Central memory CD4-positive, alpha-beta T cell (primary cell): ENCODE measurements at places on chromosomes 12 and 14.

- DNase-seq = no peak
Observed at GRCh38 chr12:20119596-20120402, 248.5 kb upstream of the PDE3A start.

GRCh38 chr12:72274931-72275330, 2.8 kb downstream of the TRHDE start:
- DNase-seq = no peak

DNA sequence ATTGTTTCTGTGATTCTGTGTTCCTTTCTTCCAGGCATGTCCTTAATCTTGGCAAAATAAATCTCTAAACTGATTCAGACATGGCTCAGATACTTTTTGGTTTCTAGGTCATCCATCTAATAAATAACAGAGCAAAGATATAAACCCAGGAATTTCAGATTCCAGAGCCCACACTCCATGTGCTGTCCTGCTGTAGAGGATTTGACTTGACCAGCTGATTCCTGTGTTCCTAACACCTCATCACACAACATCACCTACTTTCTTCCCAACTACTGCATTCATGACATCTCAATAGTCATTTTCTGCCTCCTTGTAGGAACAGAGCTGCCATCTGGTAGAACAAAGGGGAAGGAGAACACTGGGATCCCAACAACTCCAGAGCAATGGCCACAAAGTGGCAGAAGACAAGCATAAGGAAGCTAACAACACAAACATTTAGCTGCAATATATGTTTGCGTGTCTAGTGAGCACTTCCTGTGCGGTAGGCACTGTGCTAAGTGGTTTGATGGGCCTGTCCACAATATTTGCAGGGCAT, 91.9 kb upstream of the OVCH1 start:
- DNase-seq = no peak

DNA sequence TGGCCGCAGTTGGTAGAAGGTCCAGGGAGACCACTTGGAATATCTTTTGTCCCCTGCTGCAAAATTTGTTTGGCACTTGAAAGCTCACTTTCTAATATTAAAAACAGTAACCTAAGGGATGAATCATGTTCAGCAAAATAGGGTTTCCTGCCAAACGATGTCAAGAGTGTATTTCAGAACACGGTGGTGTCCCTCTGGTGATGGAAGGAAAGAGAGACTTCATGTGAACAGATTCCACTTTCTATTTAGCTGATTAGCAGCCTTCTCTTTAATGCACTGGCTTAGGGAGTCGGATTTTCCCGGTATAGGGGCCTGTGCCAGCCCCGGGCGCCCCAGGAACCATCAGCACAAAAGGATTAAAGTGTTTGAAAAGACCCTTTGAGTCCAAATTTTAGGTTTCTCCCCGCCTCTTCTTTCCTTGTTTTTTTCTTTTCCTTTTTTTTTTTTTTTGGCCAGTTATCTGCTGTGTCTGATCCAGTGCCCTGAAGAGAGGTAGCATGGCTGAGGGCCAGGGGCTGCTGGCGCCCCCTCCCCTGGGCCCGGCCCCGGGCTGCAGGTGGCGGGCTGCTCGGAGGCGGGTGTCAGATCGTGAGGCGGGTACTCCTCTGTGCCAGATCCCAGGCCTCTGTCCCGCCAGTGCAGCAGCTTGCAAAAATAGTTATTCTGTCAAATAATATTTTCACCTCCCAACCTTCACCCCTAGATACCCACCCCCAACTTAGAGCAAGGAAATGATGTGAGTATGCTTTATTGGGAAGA, 88.3 kb downstream of the TESC start:
- no peak for DNase-seq

DNA sequence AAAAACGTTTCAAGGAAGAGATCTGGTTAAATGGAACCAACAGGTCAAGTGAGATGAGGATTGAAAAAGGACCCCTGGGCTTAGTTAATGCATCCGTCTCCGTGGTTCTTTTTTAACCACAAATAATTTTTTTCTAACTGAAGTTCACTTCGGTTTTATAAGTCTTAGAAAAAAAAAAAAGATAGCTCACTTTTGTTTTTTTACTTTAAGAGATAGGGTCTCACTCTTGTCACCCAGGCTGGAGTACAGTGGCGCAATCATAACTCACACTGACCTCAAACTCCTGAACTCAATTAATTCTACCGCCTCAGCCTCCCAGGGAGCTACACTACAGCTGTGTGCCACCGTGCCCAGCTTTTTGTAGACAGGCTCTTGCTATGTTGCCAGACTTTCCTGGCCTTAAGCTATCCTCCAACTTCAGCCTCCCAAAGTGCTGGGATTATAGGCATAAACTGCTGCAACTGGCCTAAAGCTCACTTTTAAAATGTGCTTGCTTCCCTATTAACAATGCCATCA, 11.8 kb downstream of the HNRNPC start:
- DNase-seq = no peak

- DNase-seq = no peak
Observed at GRCh38 chr14:52342849-52343596, 28.9 kb downstream of the PTGER2 start.

- DNase-seq = no peak
Observed at GRCh38 chr14:56590535-56590960, 10.9 kb downstream of the TMEM260 start.

DNA sequence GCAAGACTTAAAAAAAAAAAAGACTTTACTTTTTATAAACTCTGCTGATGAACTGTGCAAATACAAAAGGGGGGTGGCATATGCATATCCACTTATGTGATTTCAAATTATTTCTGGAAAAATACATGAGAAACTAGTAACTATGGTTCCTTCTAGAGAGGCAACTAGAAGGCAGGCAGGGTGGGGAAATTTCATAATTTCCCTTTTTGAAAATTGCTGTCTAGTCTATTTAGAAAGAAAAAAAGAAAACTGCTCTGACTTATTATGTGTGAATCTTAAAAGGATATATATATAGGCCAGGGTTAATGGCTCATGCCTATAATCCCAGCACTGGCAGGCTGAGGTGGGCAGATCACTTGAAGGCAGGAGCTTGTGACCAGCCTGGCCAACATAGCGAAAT, 42.3 kb downstream of the ANAPC7 start:
- DNase-seq = no peak

DNA sequence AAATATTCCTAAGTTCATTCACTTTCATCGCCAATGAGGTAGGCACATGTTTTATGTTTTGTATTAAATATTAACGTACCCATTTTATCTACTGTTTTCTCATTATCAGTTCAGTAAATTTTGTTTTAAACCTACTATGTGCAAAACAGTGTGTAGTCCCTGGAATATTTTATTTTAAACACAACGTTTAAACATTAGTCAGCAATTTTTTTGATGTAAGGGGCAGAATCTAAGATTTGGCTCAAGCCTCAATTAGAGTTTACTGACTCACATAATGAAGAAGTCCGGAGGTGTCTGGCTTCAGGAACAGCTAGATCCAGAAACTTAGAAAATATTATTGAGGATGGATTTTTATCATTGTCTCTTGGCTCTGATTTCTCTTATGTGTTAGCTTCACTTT, 267.5 kb downstream of the C12orf75 start:
- no peak for DNase-seq

GRCh38 chr12:118827047-118827446, 154.3 kb upstream of the SRRM4 start:
- DNase-seq = no peak

GRCh38 chr14:73003681-73004080, 23.2 kb downstream of the ZFYVE1 start:
- no peak for DNase-seq
